CD4-positive, CD25-positive, alpha-beta regulatory T cell (primary cell): ENCODE measurements at places on chromosomes 5 and 9.

DNA sequence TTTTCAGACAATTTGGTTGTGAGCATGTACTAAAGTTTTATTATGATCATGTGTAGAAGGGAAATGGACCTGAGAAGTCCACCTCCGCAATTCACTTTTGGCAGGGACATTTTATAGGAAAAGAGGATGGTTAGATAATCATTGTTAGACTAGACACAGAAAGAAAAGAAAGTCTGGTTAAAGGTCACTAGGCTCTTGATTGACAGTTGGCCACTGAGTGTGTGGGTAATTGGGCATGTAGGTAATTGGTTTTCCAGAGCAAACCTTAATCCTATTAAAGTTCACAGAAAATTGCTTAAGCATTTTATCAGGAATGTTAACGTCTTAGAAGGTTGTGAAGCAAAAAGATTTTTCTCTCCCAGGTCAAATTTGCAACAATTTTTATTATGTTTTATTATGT is 158.5 kb upstream of the CLINT1 start:
- H3K4me1 ChIP-seq: no peaks in the 10 kb centered on the region
- H3K27ac ChIP-seq: no peak overlapping the region
- no peak for DNase-seq
- H3K4me3 ChIP-seq: no peak overlapping the region
- peaks cover 22% of the 10 kb centered on the region for H3K27me3 ChIP-seq

- no peak overlapping the region for H3K27ac ChIP-seq
- no peak for DNase-seq
- H3K4me1 ChIP-seq: no peaks in the 10 kb centered on the region
- no peaks in the 10 kb centered on the region for H3K27me3 ChIP-seq
Observed at GRCh38 chr5:172821340-172821985, 12.6 kb upstream of the ERGIC1 start.

- no peaks in the 10 kb centered on the region for H3K4me1 ChIP-seq
- H3K27me3 ChIP-seq: no peaks in the 10 kb centered on the region
- no peak overlapping the region for H3K27ac ChIP-seq
- DNase-seq: no peak
- no peak overlapping the region for H3K4me3 ChIP-seq
- H3K36me3 ChIP-seq: no peaks in the 10 kb centered on the region
Observed at GRCh38 chr5:4017076-4017803, 421.6 kb downstream of the IRX1 start.

GRCh38 chr5:151682240-151682639 is 4.5 kb downstream of the SPARC start:
- H3K27me3 ChIP-seq: peaks cover 12% of the 10 kb centered on the region
- H3K27ac ChIP-seq: no peak overlapping the region
- H3K4me1 ChIP-seq: peaks cover 6% of the 10 kb centered on the region
- H3K4me3 ChIP-seq: no peak overlapping the region

DNA sequence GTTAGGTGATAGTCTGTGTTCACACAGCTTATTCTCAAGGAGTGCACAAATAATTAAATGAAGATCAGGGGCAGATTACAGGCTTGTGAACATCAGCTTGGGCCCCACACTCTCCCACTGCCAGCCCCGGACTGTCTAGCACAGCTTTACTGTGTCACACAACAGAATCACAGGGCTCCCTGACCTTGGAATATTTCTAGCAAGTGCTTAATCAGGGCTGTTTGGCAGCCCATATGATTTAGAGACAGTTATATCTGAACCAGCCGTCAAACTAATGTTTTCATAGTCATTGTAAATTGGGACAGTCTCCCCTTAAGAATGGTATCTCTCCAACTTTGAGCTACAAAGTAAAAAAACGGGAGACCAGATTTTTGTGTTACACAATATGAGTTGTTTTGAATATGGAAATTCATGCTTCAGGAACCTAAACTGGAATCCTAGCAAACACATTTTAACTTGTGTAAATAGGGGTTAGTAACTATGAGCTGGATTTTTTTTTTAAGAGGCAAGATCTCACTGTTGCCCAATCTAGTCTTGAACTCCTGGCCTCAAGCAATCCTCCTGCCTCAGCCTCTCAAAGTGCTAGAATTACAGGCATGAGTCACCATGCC is 517.6 kb downstream of the BNC2 start:
- H3K36me3 ChIP-seq: no peaks in the 10 kb centered on the region
- DNase-seq: no peak
- no peak overlapping the region for H3K4me3 ChIP-seq
- no peak overlapping the region for H3K27ac ChIP-seq
- no peaks in the 10 kb centered on the region for H3K4me1 ChIP-seq

DNA sequence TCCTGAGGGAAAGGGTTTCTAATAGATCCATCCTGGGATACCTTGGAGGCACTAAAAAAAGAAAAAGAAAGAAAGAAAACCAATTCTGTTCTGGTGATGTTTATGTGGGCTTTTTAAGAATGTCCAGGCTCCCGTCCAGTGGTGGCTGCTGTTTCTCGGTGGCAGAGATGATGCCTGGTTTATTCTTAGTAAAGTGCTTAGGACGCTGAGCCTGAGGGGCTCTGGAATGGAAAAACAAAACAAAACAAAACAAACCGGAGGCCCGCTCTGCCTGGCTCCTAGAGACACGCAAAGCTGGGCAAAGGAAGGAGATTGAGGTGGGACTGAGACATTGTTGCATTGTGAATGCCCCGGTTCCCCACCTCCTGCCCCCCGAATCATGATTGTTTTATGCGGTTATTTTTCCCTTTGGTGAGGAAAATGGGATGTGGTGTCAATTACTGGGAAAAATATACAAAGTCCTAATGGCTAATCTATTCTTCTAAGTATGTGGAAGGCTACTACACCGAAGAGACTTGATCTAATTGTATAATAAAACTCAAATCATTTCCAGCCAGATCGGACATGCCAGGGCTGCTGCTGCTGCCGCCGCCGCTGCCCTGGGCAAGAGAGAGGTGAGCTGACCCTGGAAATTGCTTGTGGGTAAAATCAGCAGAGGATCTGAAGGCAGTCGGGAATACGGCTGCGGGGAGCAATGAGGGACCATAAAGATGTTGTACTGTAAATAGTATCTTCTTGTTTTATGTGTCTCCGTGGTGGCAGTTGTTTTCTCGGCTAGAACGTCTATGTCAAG is 644.9 kb downstream of the CCDC171 start:
- H3K27me3 ChIP-seq: no peaks in the 10 kb centered on the region
- H3K27ac ChIP-seq: no peak overlapping the region
- H3K4me1 ChIP-seq: no peaks in the 10 kb centered on the region
